Inflammatory macrophage treated with lipopolysaccharide for 4 hours (primary cell): ENCODE measurements at places on chromosomes 12 and 14.

DNA sequence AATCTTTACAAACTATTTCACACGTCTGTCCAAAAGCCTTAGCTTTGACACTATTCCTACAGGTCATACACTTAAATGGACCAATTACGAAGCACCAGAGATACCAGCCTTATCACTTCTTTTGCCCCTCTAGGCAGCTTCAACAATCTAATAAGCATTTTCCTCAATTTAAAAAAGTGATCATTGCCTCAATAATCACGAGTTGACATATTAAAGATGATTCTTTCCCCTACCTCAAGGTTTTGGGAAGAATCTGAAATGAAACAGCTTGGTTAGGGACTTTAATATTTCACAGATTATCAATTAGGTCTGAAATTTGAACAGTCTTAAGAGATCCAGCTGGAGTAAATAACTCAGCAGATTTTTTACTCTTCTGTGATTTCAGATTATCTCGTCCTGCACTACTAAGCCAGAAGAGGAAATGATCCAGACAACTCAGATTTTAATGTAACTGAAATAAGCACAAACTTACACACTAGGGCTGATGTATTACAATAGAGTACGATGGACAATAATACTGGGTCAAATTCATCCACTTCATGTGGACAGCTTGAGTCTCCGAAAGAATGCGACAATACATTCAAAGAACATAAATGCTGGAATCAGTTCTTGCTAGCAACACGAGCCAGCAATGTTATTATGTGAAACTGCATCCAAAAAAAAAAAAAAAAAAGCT is 15.9 kb downstream of the UBE2N start:
- no peak for DNase-seq

GRCh38 chr12:3892631-3893030 is 19.4 kb upstream of the PARP11 start:
- DNase-seq, result no peak

- DNase-seq, result peak; percentile 61
These were observed 2.2 kb upstream of the NXPH4 start for GRCh38 chr12:57214398-57214781.

DNA sequence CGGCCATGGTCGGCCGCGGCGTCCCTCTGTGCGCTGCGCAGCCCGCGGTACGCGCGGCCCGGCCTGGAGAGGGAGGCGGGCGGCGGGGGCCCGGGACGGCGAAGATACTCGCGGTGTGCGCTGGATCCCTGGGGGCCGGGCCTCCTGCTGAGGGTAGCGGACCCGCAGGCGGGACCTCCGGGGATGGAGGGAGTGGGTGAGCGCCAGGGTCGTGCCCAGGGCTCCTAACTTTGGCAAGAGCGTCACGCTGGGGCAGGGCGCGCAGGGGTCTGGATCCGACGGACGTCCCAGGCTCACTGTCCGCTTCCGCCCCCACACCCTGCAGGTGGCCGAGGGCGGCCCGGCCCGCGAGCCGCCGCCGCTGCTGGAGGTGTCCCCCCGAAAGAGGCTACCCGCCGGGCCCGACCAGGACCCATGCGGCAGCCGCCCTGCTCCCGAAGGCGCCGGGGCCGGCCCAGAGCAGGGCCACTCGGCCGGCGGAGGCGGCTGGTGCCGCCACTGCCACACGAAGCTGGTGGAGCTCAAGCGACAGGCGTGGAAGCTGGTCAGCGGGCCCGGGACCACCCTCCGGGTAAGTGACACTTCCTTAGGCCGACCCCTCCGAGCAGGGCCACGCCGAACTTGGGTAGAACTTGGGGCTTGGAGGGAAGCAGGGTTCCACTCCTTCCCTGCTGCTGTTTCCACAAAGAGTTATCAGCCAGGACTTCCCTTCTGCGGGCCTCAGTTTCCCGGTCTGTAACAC is 502 bp downstream of the KIF26A start:
- DNase-seq, result no peak

DNA sequence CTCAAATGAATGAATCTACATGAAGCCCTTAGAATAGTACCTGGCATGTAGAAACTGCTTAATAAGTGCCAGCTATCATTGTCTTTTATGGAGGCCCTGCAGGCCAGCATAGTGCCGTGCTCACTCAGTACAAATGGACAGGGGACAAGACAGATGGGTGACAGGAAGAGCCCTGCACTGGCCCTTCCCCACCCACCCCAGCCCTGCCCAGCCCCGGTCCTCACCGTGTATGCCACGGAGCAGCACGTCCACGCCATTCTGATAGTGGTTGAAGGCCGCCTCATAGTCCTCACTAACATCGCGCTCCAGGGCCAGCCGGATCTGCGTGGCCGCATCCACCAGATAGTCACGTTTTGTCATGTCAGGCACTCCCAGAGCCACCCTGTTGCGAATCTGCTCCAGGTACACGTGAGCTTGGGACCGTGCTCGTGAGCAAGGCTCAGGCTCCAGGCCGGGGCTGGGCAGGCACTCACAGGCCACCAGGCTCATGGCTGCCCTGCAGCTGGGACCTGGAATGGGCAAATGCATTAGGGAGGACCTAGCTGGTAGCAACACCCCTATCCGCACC is 1.9 kb downstream of the RPS6KL1 start:
- DNase-seq, result no peak

- DNase-seq, result no peak
These were observed 33.0 kb downstream of the CKB start for GRCh38 chr14:103489621-103490020.

- DNase-seq, result no peak
These were observed 102.5 kb downstream of the ZFP36L1 start for GRCh38 chr14:68690089-68690958.

- no peak for DNase-seq
These were observed 111.6 kb downstream of the RIN3 start for GRCh38 chr14:92625213-92625612.

- DNase-seq, result peak; percentile 1
These were observed 25.5 kb downstream of the NKX2-8 start for GRCh38 chr14:36556811-36557433.

- no peak for DNase-seq
These were observed 353.4 kb downstream of the KCNH5 start for GRCh38 chr14:62691647-62692489.

DNA sequence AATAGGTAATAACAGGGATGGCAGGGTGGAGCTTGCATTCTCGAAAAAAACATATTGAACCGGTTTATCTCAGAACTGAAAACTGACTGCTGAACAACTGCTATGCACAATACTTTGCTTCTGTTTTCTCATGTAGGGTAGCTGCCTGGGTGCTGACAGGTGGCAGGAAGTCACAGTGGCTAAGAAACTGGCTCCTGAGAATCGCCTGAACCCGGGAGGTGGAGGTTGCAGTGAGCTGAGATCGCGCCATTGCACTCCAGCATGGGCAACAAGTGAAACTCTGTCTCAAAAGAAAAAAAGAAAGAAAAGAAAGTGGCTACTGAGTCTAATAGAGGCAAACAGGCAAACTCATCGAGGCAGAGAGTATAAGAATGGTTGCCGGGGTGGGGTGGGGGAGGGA is 113.1 kb downstream of the CCDC60 start:
- DNase-seq, result no peak

- no peak for DNase-seq
These were observed 74.2 kb upstream of the C14orf180 start for GRCh38 chr14:104505085-104506074.

DNA sequence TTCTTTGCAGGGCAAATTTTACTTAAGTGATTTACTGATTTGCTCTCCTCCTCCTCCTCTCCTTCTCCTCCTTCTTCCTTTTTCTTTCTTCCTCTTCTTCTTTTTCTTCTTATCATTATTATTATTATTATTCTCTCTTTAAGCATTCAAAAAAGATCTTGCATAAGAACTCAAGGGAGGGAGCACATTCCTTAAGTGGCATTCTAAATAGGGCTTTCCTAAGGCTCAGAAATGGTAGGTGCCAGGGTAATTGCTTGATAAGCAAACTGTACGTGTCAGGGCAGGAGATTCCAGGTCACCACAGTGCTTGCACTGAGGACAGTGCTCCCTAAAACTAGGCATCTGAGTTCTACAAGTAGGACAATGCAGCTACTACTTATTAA is 92.4 kb downstream of the SPTSSA start:
- no peak for DNase-seq

DNA sequence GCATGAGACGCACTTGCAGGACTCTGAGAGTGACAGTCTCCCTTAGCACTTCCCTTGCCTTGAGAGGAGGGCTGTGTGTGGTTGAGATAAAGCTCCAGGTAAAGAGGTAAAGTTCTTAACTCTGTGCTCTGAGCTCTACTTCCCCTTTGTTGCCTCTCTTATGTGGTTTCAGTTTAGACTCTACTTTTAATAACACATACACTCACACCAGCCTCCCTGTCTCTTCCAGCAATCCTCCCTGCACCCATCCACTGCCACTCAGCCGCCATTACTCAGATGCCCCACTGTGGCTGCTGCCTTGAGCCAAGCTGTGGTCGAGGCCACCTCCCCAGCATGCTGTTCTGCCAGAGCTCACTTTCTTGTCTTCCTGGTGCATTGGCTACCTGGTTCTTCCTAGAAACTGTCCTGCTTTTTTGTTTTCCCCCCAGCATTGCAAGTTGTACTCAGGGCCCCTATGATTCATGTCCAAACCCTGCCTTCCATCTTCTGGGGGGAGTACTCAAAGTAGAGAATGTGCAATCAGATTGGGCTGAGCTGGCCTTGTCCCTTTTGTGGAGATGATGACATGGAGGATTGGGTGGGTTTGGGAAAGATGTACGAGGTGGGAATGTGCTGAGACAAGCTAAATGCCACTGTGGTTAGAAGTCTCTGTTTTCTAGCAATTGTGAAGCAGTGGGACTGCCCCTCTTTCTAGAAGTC is 115.5 kb upstream of the PARP11 start:
- no peak for DNase-seq

DNA sequence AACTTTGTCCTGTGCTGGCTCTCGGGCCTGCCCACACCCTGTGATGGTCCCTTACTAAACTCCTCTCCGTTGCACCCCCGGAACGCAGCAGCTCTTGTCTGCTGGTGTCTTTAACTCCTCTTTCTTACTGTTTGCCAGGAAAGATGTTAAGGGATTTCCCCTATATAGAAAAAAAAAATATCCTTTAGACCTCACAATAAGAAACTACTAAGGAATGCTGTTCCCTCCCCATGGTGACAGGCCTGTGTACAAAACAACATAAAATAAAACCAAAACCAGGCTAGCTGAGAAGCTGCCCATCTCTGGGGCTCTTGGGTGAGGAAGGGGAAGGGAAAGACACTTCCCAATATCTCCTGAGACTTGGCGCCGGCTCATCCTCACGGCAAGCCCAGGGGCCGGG is 95.4 kb downstream of the CHGA start:
- DNase-seq, result no peak

DNA sequence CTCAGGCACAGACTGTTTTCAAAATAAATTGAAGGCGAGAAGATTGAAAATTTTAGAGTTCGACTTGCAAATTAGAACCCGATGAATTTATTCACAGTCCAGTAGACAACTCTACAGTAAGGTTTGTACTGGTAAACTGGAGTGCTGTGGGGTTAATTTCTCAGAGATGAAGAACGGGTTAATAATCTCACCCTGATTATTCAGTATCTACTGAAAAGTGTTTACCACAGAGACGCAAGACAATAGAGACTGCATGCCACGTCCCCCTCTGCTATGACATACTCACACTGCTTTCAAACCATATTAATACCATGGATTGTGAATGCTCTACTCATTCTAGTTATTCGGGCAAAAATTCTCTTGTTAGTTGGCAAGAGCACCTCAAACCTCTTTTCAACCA is 36.1 kb downstream of the CFL2 start:
- no peak for DNase-seq

- DNase-seq, result no peak
These were observed 177.5 kb upstream of the CAND1 start for GRCh38 chr12:67091678-67092077.

DNA sequence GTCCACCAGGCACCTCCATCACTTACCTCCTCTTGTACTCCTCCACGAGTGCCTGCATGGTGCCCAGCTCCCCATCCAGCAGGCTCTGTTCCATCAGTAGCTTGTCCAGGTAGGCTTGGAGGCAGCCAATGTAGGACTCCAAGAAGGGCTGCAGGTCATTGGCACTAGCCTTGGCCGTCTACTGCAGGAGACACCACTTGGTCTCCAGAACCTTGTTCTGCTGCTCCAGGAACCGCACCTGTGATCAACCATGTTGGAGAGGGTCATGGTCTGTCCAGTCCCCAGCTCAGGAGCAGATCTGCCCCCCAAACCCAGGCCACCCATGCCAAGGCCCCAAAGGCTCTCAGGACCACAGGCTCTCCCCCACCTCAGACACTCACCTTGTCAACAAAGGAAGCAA is 23.9 kb downstream of the KRT76 start:
- no peak for DNase-seq

DNA sequence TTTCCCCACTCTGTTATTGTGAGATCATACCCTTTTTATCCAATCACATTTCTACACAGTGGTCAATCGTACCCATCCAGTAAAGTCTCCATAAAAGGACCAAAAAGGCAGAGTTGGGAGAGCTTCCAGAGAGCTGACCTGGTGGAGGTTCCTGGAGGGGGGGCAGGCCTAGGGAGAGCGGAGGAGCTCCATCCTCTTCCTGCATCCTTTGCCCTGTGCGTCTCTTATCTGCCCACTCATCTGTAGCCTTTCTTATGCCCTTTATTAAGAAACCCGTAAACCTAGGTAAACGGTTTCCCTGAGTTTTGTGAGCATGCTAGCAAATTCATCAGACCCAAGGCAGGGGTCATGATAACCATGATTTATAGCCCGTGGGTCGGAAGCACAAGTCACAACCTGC is 26.2 kb downstream of the EVL start:
- no peak for DNase-seq

- DNase-seq, result peak; percentile 56
These were observed 1.5 kb upstream of the FBRSL1 start for GRCh38 chr12:132488127-132489077.

GRCh38 chr14:75578102-75578785 is at the start of gene FLVCR2:
Gene FLVCR2, plus strand, starts transcription at chr14:75578620. Its CDS starts 353 bp downstream, at chr14:75578973.
- peak; percentile 93 for DNase-seq

DNA sequence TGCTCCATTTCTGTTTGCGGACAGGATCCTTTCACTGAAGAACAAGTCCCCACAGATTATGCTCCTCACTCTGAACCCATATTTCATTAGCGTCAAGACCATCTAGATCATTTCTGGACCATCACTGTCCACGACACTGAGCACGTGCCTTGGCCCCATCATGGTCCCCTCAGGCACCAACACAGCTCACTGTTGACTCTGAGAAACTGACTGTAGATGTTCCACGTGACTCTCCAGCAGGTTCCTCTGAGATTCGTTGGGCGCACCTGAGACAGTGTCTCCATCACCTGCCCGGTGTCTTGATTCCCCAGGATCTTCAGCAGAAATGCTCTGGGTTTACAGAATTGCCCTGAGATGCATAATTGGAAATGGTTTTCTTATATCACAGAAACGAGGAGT is 985.4 kb downstream of the TMEM121 start:
- no peak for DNase-seq

DNA sequence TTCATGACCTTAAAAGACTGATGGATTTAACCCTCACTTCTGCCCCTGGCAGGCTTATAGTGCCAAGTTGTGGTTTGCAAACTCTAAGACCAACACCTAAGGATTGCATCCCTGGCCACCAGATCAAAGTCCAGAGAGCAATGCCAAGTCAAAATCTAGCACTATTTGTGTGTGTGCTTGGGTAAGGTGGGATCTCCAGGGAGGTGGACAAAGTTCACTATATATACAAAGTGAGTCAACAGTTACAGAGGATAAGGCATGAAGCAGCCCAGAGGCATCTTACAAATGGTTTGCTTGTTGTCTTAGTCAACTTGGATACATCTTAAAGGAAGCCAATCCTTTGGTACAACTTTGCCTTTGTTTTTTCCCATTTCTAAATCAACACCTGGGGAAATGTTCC is 137.3 kb downstream of the MSRB3 start:
- no peak for DNase-seq

GRCh38 chr12:115953450-115953849 is 324.0 kb downstream of the MED13L start:
- DNase-seq, result no peak

- no peak for DNase-seq
These were observed 39.8 kb downstream of the NOPCHAP1 start for GRCh38 chr12:105025890-105026289.
